ENCODE measurements at places on chromosomes 4 and X. TPM values are rescaled to one million over a fixed set of nuclear protein-coding genes. Genes with fewer than 3 reads are reported as not detected.

MTTP gene
- total RNA-seq, result not detected

TSPAN6 gene
- total RNA-seq, result 84.7 TPM

FOXR2 gene
- total RNA-seq, result not detected

GYG2 gene
- total RNA-seq, result under 0.01 TPM

TMSB15C gene
- total RNA-seq, result 2.8 TPM

UNC5C gene
- 0.13 TPM for total RNA-seq

LPAR4 gene
- 0.13 TPM for total RNA-seq

GAGE12F gene
- not detected for total RNA-seq

TKTL2 gene
- not detected for total RNA-seq

KCND1 gene
- total RNA-seq, result 0.32 TPM

POF1B gene
- 3.0 TPM for total RNA-seq

RIPPLY1 gene
- not detected for total RNA-seq

BBS12 gene
- 3.9 TPM for total RNA-seq

MTMR1 gene
- 18.4 TPM for total RNA-seq

CNKSR2 gene
- not detected for total RNA-seq

NDNF gene
- total RNA-seq, result 0.16 TPM

AMOT gene
- total RNA-seq, result 0.97 TPM

TCEAL6 gene
- not detected for total RNA-seq

TLR7 gene
- not detected for total RNA-seq

LRAT gene
- total RNA-seq, result not detected

COX7B2 gene
- not detected for total RNA-seq

RGS12 gene
- total RNA-seq, result 96.4 TPM

RHOXF2B gene
- not detected for total RNA-seq

JADE3 gene
- 6.8 TPM for total RNA-seq

ASMT gene
- not detected for total RNA-seq

PNMA5 gene
- not detected for total RNA-seq

RBM47 gene
- not detected for total RNA-seq

SATL1 gene
- total RNA-seq, result not detected

AMTN gene
- total RNA-seq, result not detected

NAP1L3 gene
- total RNA-seq, result 0.16 TPM

RASGEF1B gene
- total RNA-seq, result 0.44 TPM

APLN gene
- total RNA-seq, result 213 TPM

LYAR gene
- total RNA-seq, result 20.5 TPM

SH3RF1 gene
- total RNA-seq, result 11.1 TPM

PROM1 gene
- under 0.01 TPM for total RNA-seq

ERAS gene
- total RNA-seq, result not detected

CSAG1 gene
- not detected for total RNA-seq

GIMD1 gene
- total RNA-seq, result not detected

RIBC1 gene
- total RNA-seq, result 0.16 TPM

PNMA3 gene
- 0.06 TPM for total RNA-seq

DCAF12L2 gene
- total RNA-seq, result not detected

SPANXB1 gene
- not detected for total RNA-seq

All from bladder microvascular endothelial cell (primary cell).